ENCODE measurements at places on chromosomes 3 and 15.

- no peak for DNase-seq
These were observed 842.8 kb downstream of the SI start for GRCh38 chr3:164235289-164236028.

DNA sequence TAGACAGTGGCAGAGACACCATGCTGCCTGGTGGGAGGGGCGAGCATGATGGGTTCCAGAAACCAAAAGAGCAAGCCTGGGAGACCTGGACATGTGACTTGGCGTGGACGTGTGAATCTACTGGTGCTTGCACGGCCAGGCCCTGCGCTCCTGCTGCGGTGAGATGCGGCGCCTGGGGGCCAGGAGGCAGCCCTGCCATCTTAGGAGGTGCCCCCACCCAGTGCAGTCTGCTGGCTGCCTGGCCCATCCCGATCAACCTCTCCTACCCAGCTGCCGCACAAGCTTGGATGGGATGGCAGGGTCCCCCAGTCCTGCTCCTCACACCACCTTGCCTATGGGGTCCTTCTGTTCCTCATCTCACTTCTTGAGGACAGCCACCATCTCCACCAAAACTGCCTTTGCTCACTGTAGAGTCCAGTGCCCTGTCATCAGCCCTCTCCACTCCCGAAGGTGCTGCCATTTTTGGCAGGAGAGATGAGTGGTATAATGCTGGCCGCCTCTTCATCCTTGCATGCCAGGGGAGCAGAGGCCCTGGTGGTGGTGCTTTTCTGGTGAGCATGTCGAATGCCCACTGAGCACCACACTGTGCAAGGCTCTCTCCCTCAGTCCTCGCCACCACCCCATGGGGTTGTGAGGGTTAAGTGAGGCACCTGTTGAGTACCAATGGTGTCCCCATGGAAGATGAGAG, 3.1 kb upstream of the ABTB1 start:
- no peak for DNase-seq

- DNase-seq: no peak
These were observed 289.2 kb upstream of the CHRM5 start for GRCh38 chr15:33679061-33679460.

- DNase-seq: peak; percentile 33
These were observed 23.7 kb upstream of the C3orf49 start for GRCh38 chr3:63795438-63795837.

- DNase-seq: no peak
These were observed 203.2 kb upstream of the ADAMTS9 start for GRCh38 chr3:64891021-64891420.

- DNase-seq: no peak
These were observed 379.1 kb downstream of the MCTP2 start for GRCh38 chr15:94610485-94610884.

- no peak for DNase-seq
These were observed 1.1 kb downstream of the CNTN4 start for GRCh38 chr3:2099779-2100191.

DNA sequence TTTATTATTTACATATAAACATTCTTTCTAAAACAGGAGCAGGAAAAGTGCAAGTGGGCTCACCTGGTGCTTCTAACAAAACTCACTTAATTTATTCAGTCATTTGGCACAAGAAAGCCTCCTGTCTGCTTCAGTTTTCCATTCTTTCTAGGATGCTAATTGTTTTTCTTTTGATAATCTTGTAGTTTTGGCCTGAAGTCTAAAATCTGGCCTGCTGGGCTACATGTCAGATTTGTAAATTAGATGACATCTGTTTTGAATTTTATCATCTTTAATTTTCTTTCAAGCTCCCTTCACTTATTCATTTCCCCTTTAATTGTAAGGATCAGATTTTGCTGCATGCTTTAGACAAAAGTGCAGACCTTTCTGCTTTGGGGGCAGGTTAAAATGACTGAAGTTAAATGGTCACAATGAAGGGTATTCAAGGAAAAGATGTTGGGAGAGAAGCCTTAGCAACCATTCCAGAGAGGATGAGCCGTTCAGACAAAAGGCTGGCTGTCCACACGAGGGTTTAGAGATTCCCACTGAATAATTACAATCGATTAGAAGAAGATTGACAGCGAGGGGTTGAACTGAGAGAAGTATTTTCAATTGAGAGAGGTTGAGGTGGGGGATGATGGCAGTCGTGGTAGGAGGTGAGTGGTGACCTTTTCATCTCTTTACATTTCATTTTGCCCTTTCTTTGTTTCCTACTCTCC, 59.9 kb upstream of the PTX3 start:
- no peak for DNase-seq

DNA sequence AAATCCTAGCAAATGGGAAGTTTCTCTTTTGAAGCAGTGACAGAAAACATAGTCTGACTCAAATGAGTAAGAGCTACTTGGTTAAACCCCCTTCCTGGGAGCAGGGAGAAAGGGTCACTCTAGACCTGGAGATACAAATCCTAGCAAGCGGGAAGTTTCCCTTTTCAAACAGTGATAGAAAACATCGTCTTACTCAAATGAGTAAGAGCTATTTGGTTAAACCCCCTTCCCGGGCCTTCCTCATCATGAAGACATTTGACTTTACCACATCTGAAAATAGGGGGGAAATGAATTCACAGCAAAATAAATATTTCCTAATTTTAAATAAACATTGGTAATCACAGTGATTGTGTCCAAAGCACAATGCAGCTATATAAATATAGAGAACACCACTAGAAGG, 79.2 kb downstream of the FOXB1 start:
- DNase-seq: no peak

DNA sequence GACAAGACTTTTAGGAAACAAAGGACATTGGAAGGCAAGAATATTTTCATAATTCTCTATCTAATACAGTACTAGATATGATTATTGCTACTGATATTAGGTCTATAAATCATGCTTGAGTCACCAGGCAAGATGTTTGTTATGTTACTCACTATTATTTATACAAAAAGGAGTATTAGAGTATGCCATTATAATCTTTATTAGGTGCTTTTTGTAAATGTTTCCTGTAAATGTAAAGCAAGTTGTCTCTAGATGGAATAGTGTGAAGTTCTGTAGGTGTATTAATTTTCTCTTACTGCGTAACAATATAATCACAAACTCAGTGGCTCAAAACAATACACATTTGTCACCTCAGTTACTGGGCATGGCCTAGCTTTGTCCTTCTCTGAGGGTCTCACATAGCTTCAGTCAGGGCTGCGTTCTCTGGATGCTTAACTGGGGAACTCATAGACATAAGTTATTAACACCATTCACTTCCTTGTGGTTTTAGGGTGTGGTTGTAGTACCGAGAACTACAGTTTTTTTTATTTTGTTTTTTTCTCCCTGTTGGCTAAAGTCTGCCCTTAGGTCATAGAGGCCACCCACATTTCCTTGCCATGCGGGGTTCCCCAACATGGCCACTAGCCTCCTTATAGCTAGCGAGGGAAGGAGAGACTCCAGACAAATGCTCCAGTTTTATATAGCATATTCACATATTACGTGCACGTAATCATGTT, 20.3 kb upstream of the MAP3K13 start:
- DNase-seq: no peak

- no peak for DNase-seq
These were observed 36.2 kb downstream of the GABRB3 start for GRCh38 chr15:26736502-26737248.

- DNase-seq: no peak
These were observed 95.9 kb downstream of the FEZF2 start for GRCh38 chr3:62277450-62277849.

GRCh38 chr15:63166219-63166618, 8.9 kb upstream of the RPS27L start:
- DNase-seq: no peak

- no peak for DNase-seq
These were observed 81.7 kb upstream of the NPHP3 start for GRCh38 chr3:132803889-132804288.

DNA sequence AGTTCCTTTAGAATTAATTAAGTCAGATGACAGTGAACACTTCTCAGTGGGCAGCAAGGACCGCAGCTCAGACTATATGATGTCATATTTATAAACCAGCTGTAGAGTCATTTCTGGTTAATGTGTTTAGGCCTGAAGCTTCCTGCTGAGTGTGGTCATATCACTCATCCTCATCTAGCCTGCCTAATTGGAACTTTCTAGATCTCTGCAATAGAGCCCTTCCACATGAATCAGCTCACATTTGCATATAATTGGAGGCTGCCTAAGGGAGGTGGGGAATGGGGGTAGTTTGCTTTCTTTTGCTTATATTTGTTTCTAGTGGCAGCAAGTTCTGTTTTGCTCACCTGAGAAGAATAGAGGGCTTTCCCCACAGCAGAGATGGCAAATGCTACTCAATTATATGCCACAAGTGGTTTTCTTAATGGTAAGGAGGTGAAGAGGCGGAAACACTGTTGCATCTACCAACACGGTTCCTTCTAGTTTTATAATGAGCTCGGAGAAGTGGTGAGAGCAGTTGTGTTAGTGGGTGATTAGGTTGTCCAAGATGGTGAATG, 148.1 kb downstream of the KLHL25 start:
- DNase-seq: peak; percentile 23

GRCh38 chr15:98900356-98900755, 107.2 kb downstream of the PGPEP1L start:
- DNase-seq: no peak

- no peak for DNase-seq
These were observed 13.5 kb downstream of the BFSP2 start for GRCh38 chr3:133413161-133414020.

DNA sequence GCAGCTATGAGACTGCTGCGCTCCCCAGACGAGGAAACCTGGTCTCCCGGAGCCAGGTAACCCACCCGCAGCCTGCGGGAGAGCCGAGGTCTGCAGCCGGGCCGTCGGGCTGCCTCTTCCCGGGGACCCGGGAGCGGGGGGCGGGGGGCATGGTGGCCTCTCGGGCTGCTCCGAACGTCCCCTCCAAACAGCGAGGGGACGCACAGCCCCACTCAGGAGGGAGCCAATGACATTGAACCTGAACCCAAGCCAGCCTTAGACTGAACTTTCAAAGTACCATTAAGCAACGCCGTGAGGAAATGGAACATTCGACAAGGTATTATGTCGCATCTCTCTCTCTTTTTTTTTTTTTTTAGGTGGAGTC, 29.8 kb upstream of the ALDH1A3 start:
- no peak for DNase-seq

- no peak for DNase-seq
These were observed 417.7 kb upstream of the RBMS3 start for GRCh38 chr3:28863186-28863585.

Measured in foreskin keratinocyte (primary cell).